ENCODE measurements at places on chromosomes 7 and 10.

GRCh38 chr10:14374745-14375445, 44.2 kb upstream of the FRMD4A start:
- no peak for DNase-seq

- DNase-seq = no peak
Observed at GRCh38 chr7:55132890-55133551, 114.2 kb downstream of the EGFR start.

DNA sequence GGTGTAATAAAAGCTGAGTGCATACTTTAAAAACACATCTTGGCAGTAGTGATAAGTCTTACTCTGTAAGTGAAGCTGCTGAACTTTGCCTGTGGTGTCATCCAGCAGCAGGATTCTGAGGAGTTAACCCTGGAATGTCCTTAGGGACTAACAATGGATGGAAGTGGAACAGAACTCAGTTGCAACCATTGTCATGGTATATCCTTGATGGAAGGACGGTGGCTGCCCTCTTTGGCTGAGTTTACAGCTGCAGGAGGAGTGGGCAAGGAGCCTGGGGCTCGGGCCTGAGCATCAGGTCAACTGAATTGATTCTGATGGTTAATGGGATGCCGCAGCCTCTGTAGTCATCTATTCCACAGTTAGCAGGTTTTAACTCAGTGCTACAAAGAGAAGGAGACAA, 56.2 kb downstream of the MRC1 start:
- DNase-seq = no peak

DNA sequence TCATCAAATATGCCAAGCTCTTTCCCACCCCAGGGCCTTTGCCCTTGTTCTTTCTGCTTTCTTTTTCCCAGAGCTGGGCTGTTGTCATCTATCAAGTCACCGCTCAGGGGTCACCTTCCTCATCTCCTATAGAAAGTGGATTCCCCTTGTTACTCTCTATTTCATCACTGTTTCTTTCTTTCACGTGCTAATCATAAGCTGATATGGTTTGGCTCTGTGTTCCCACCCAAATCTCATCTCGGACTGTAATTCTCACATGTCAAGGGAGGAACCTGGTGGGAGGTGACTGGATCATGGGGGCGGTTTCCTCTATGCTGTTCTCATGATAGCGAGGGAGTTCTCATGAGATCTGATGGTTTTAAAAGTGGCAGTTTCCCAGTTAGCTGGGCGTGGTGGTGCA, 17.0 kb upstream of the TIAL1 start:
- no peak for DNase-seq

- DNase-seq = no peak
Observed at GRCh38 chr10:123149568-123150270, 1.8 kb downstream of the HMX2 start.

DNA sequence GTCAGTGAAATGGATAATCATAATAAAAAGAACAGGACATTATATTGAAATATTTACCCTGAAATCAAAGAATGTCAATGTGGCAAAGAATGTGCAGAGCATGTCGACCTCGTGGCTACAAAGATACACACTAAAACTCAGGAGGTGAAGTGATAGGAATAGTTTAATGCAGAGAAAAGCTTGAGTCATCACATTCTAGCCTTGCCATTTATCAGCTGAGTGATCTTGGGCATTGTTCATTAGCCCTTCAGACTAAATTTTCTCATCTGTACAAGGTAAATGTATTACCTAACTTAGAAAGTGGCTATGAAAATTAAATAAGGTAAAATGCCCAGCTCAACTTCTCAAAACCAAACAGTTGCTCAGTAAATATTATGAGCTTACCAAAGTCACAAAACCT, 22.6 kb downstream of the CALCR start:
- no peak for DNase-seq

DNA sequence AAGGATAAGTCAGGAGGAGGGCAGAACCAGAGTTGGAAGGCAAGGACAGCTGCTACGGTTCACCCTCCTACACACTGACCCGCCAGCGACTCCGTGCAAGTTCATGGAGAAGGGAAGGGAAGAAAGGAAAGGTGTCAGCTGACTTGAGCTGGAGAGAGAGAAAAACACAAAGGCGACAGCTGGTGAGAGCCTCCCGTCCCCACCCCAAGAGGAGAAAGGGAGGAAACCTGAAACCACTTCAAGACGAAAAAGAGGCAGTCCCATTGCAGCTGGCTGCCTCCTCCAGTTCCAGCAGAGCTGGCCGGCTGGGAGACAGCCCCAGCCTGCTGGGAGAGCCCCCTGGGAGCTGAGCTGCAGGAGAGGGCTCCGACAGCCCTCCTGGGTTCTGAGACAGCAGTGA, 75.2 kb downstream of the PARD3 start:
- DNase-seq = peak; percentile 83

- no peak for DNase-seq
Observed at GRCh38 chr10:118167056-118167700, 120.4 kb upstream of the RAB11FIP2 start.

- DNase-seq = no peak
Observed at GRCh38 chr10:91022390-91022789, 101.5 kb upstream of the ANKRD1 start.

DNA sequence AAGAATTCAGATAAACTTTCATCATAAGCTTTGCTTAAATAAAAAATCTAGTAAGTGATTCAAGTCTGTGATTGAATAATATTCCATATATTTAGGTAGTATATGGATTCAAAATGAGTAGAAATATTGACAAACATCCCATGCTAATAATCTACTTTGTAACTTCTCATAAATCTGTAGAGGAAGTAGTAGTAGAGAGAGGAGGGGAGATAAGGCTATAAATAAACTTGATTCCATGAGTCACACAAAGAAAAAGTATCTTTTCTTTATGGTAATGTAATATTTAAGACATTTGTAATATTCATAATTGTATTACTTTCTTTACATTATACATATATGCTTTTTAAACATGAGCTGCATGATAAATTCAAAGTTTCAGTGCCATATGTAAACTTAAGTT, 25.6 kb upstream of the CD36 start:
- DNase-seq = no peak

Measured in NCI-H146 (cell line).